ENCODE measurements at places on chromosomes 5 and 9.

- DNase-seq: no peak
These were observed 15.3 kb downstream of the BRD3 start for GRCh38 chr9:134052491-134052890.

GRCh38 chr9:135085830-135086546 is 1.5 kb upstream of the OLFM1 start:
- DNase-seq: peak; percentile 57

DNA sequence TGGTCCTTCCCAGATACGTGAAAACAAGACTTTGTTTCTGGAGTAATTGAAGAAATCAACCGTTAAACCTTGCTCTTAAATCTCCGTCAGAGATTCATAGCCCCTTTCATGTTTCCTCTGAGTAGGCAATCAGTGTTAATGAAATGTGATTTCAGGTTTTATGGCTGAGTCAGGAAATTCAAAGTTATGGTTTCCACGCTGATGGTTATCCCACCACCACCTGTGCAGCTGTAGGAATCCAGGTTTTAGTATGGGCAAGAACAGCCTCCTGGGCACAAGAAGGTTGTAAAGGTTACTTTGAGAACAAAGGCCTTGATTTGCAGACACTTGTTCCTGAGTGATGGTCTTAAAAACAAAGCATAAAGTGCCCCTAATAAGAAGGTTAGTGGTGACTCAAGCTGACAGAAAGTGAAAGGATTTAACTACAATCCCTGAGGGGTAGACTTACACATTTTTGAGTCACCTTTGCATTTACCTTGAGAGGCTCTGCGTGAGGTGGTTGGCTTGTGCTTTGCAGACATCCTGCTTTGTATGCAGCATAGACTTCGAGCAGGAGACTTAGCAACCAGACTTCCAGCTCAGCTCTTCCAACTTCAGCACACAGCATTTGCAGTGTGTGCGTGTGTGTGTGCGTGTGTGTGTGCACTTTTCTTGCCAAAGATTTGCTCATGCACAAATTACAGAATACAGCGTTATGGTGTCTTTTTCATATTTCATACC is 159.6 kb downstream of the TLE4 start:
- DNase-seq: no peak

DNA sequence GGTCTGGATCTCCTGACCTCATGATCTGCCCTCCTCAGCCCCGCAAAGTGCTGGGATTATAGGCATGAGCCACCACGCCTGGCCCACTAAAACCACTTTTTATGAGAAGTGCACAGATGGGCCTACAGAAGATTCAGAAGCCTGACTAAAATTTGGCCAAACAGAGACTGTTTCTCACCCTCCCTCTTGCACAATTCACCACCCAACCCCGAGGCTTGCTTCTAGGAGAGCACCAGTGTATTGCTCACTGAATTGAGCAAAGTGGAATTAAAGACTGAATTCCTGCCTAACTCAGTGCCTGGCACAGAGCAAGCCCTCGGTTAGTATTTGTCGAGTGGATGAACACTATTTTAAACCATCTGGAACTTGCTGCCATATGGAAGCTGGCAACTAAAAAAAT is 3.4 kb upstream of the DCTN4 start:
- peak; percentile 66 for DNase-seq

DNA sequence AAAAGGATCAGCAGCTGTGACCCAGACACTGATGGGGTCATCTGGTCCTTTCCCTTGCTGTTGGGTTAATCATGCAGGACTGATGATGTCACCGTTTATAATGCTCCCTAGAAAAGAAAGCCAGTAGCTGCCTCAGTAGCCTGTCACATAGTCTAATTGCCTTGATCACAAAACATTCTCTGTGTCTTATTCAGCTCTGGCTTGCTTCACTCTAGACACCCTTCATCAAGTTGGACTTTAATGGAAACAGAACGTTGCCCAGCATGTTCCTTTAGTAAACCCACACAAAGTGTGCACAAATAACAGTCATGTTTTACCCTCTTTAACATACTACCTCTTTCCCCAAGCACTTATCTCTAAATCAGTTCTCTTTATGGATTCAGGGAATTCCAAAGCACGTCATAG is 170.8 kb downstream of the SGCD start:
- no peak for DNase-seq

GRCh38 chr5:124980163-124980941 is 233.9 kb upstream of the ZNF608 start:
- no peak for DNase-seq

GRCh38 chr5:147935032-147935431 is 28.7 kb upstream of the C5orf46 start:
- peak; percentile 52 for DNase-seq

DNA sequence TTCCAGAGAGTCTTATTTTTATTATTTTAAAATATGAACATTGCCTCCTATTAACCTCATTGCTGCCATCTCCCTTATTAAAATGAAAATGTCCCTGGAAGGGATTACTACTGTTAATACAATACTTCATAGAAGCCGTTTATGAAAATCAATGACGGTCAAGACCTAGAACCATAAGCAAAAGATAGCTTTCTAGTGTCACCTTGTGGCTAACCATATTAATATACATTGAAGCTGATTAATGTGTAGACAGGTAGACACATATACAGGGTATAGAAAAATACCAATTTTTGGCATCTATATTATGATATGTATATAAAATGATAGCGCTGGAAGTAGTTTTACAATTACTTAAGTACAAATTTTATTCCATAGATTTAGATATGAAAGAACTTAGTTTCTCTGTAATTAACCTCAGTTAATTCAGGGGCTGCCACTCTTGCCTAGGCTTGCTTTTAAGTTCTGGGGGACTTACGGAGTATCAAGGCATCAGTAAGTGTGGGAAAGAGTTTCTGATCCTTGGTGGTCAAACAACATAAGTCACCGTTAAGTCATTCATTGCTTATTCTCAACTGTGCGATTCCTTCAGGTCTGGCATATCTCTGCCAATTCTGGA is 2.5 kb upstream of the YTHDC2 start:
- peak; percentile 66 for DNase-seq

- no peak for DNase-seq
These were observed 33.6 kb downstream of the ZNF608 start for GRCh38 chr5:124712731-124713305.

GRCh38 chr5:43193181-43193893 is 1.3 kb downstream of the NIM1K start:
- peak; percentile 91 for DNase-seq

- DNase-seq: no peak
These were observed 60.1 kb downstream of the GADD45G start for GRCh38 chr9:89664896-89665329.

GRCh38 chr9:20593537-20593936 is 28.8 kb downstream of the MLLT3 start:
- DNase-seq: peak; percentile 50

DNA sequence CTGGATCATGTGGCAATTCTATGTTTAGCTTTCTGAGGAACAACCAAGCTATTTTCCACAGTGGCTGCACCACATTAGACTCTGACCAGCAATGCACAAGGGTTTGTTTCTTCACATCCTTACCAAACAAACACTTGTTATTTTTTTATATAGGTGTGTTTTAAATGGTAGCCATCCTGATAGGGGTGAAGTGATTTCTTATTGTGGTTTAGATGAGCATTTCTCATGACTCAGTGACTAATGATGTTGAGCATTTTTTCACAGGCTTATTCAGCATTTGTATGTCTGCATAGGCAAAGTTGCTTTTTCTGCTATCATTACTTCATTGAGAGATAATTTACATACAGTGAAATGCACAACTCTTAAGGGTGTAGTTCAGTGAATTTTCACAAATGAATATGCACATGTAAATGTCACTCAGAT is 36.0 kb downstream of the ANKRD33B start:
- peak; percentile 60 for DNase-seq

- peak; percentile 49 for DNase-seq
These were observed 92.6 kb downstream of the CHSY3 start for GRCh38 chr5:129996896-129997295.

DNA sequence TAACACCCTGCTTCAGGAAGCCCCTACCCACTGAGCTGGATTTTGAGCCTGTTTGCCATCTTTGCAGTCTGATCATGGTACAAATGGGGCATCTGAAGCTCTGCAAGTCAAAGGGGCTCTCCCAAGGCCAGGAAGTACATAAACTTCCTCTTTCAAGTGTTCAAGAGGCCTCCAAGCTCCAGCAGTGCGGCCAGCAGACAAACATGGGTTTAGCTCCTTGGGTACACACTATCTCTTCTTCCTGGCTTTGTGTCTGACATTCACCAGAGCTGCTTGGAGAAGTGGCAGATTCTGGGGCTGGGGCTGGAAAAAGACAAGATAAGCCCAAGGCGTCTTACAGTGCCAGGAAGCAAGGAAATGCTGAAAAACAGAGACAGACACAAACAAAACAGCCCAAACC is 34.1 kb downstream of the LAMC3 start:
- DNase-seq: peak; percentile 80

DNA sequence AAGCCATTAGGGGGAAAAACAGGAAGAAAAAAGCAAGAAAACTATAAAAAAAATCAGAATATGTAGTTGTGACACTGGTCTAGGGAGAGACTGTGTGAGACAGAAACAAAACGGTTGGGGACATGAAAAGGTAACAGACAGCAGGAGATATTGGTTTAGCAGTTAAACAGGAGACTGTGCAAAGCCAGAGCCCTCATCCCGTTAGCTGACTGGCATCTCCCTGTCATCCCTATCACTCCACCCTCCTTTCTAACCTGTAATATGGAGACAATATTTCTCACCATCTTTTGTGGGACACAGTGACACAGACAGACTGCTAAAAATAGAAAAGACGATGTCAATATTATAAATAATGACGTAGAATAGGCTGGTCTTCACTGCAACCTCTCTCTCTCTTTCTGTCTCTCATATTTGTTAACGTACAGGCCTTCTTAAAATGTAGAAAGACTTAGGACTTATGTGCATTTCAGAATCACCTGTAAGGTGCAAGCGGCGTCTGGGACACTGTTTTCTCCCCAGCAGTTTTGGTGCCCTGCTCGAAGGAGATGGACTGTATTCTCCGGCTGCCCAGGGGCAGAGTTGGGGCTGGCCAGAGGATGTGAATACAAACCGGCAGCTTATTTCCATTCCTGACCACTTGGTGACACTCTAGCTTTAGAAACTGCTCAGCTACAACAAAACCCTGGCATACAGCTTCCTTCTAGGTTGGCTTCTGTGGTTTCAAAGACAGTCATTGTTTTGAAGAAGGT is 190.6 kb downstream of the MAT2B start:
- peak; percentile 80 for DNase-seq

DNA sequence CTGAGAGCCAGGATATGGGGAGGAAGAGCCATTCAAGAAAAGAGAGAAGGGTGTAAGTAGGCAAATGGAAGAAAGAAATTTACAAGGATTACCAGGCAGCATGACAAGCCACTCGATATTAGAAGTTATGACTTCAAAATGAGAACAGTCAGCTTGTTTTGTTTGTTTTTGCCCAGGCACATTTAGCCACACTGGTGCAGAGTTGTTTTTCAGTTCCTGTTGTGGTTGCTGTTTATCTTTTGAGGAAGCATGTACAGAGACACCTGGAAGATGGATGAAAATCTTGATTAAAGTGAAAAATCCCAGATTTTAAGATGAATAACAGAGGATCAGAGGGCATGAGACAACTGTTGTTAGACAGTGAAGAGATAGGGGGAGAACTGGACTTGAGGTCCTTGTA is 199.1 kb downstream of the MTRR start:
- no peak for DNase-seq

- DNase-seq: no peak
These were observed 501.6 kb downstream of the DTWD2 start for GRCh38 chr5:118486647-118487225.

- no peak for DNase-seq
These were observed 62.6 kb downstream of the ANKRD55 start for GRCh38 chr5:56170557-56170956.

GRCh38 chr5:33423018-33423630 is 17.6 kb upstream of the TARS1 start:
- peak; percentile 50 for DNase-seq

- DNase-seq: peak; percentile 64
These were observed 12.4 kb downstream of the CBY3 start for GRCh38 chr5:179668391-179668790.

DNA sequence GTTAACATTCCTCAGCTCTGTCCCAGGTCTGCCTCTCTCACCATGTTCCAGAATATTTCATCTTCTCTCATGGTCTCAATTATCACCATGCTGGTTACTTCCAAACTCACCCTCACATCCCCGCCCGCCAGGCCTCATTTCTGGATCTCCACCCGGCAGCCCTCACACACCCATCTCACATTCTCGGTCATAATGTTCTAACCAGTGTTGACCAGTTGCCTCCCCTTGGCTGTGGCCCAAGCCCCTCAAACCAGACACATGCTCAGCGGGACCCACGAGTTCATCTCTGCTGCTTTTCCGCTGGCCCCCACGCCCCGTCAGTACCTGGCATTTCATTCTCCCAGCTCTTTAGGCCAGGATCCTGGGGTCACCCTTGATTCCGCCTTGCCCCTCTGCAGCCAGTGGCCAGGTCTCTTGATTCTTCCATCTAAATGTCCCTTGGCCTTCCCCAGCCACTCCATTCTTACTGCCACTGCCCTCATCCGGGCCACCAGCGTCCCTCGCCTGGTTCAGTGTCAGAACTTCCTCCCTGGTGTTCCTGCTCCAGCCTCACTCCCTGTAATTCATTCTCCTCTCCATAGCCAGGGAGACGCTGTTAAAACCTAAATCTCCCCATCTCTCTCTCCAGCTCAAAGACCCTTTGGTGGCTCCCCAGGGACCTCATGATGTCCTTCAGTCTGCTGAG is 141.7 kb downstream of the MVB12B start:
- no peak for DNase-seq

GRCh38 chr9:36924071-36924470 is 110.0 kb downstream of the PAX5 start:
- DNase-seq: peak; percentile 63

GRCh38 chr5:75678155-75678554 is 39.1 kb downstream of the POC5 start:
- DNase-seq: no peak

GRCh38 chr5:154025951-154026350 is 12.8 kb downstream of the FAM114A2 start:
- DNase-seq: no peak

DNA sequence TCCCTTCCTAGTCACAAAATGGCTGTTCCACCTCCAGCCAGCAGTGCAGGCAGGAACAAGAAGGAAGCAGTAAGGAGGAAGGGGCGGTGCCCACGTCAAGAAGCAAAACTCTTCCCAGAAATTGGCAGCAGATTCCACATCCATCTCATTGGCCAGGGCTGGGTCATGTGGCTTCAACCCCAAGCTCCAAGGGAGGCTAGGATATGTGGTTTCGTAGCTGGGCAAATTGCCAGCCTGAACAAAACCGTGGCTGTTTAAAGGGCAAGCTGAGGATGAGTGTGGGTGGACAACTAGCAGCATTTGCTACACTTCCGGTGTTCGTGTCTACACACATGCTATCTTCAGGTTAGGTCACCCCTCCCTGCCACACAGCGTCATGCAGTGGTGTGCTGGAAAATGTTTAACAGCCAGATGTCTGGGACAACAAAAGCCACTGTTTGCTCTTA is 92.1 kb upstream of the MAP1B start:
- peak; percentile 54 for DNase-seq

- DNase-seq: no peak
These were observed 2.5 kb downstream of the LPAR1 start for GRCh38 chr9:111035543-111036428.

DNA sequence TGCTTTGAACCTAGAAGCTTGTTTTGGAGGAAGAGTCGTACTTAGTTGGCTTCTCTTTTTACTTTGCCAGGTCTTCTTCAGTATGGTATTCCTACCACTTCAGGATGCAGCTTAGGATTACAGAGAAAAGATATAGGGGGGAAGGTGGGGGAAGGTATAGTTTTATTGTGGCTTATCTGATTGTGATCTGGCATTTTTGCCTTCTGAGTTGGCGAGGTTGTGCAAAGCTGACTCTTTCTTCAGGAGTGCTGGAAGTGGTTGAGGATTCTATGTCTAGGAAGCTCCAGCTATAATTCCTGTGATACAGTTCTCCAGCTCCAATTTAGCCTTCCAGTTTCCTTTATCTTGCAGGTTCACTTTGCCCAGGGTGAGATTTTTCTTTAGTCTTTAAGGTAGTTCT is 7.0 kb downstream of the CDC42SE2 start:
- DNase-seq: peak; percentile 34
